Naive thymus-derived CD8-positive, alpha-beta T cell (primary cell): ENCODE measurements at places on chromosomes 12 and 14. TPM values are rescaled to one million over a fixed set of nuclear protein-coding genes. Genes with fewer than 3 reads are reported as not detected.

DAAM1 gene
- 18.1 TPM for total RNA-seq

CD63 gene
- 41.0 TPM for total RNA-seq

DLK1 gene
- not detected for total RNA-seq

HOXC12 gene
- total RNA-seq, result not detected

UTP20 gene
- 16.6 TPM for total RNA-seq

DHH gene
- 0.47 TPM for total RNA-seq

ENDOU gene
- total RNA-seq, result not detected

VRTN gene
- total RNA-seq, result not detected

HPD gene
- total RNA-seq, result not detected

GPR84 gene
- not detected for total RNA-seq

GSG1 gene
- total RNA-seq, result not detected

KIF26A gene
- 0.11 TPM for total RNA-seq

PTPRQ gene
- not detected for total RNA-seq

AKAP5 gene
- total RNA-seq, result 0.23 TPM

NRXN3 gene
- not detected for total RNA-seq

BIN2 gene
- total RNA-seq, result 267 TPM
